ENCODE measurements at places on chromosomes 16 and 17.
A peak's percentile ranks its signal among the peaks of the same experiment; 100 is the strongest.

- no peak for DNase-seq
Measured at GRCh38 chr16:19228575-19228974, 57.0 kb upstream of the CLEC19A start.

DNA sequence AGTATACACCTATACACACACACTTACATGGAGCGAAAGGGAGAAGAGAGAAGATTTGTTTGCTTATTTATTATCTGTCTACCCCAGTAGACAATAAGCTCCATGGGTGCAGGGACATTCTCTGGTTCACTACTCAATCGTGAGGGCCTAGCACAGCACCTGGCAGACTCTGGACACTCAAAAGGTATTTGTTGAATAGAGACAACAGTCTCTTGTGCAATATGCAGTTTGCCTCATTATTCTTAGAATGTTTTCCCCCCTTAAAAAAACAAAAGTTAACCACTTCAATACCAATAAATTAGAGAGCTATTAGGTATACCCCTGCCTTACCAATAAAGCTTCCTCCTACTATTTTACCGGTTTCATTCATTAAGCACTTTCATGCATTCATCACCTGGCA is 2.0 kb downstream of the AKAP10 start:
- no peak for DNase-seq

DNA sequence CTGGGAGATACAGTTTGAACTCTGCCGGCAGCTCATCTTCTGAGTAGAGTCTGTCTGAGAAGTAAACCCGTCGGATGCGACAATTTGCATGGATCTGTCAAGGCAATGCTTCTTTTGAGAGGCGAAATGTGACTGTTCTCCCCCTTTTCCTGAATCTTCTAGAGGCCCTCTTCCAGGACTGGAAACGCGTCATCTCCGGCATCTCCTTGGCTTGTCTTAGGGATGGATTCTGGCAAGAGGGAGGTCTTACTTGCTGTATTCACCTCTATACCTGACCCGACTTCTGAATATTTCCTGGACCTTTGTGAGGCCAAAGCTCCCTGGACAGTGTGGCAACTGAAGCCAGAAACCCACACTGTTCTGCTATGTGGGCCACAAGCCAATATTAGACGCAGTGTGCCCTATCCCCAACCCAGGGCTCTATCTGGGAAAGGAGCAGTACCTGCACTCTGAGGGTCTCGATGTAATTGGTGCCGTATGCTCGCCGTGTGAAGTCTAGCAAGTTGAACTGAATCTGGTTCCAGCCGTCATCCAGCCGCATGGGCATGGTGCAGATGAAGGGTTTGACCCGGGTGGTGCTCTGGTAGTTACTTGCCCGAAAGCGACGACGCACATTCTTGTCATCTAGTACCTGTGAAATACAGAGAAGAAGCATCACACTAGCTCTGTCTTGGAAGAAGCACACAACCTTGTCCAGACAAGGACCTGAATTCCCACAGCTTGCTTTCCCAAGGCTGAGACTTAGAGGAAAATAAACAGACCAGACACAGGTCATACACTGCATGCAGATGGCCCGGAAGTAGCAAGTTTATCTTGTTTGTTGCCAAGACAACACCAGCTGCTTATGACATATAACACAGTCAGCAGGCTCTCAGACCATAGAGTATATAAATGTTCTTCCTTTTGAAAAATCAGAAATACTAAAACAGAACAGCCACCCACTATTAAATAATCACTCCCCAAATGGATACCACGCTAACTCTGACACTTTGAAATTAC is 14.1 kb downstream of the CFAP20 start:
- DNase-seq: no peak

DNA sequence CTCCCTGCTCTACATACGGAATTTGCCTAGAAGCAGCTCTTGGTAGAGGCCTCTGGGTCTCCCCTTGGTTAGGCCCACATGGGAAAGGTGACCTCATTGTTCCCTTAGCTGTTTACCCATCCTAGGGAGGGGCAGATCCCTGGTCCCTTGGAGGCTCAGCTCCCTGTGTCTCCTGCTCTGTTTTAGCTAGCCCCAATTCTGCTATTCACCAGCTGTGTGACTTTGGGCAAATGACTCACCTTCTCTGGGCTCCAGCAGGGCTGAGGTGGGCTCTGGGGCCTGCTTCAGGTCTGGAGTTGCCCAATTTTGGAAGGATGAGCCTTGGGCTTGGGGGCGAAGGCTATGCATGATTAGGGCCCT is 3.9 kb downstream of the ABCC3 start:
- DNase-seq: no peak

GRCh38 chr17:57284583-57284982 is 28.3 kb downstream of the MSI2 start:
- no peak for DNase-seq

DNA sequence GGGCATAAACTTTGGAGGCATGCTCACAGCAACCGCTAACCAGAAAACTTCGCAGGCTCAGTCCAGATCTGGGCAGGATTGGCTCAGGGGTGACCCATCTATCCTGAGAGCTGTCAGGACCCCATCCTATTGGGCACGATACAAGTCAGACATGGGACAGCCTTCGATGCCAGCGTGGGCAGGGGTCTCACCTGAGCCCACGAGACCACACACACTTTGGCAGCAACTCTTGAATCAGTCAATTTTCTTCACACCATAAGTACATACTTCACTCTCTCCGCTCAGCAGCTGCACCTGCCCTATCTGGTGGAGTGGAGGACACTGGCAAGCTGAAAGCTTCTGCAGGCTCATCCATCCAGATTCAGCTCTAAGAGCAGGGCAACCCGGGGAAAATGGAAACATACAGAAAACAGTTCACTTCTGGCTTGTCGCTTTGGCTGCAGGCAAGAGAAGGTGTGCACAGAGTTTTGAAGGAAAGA is 48.3 kb downstream of the ZFHX3 start:
- DNase-seq: no peak

DNA sequence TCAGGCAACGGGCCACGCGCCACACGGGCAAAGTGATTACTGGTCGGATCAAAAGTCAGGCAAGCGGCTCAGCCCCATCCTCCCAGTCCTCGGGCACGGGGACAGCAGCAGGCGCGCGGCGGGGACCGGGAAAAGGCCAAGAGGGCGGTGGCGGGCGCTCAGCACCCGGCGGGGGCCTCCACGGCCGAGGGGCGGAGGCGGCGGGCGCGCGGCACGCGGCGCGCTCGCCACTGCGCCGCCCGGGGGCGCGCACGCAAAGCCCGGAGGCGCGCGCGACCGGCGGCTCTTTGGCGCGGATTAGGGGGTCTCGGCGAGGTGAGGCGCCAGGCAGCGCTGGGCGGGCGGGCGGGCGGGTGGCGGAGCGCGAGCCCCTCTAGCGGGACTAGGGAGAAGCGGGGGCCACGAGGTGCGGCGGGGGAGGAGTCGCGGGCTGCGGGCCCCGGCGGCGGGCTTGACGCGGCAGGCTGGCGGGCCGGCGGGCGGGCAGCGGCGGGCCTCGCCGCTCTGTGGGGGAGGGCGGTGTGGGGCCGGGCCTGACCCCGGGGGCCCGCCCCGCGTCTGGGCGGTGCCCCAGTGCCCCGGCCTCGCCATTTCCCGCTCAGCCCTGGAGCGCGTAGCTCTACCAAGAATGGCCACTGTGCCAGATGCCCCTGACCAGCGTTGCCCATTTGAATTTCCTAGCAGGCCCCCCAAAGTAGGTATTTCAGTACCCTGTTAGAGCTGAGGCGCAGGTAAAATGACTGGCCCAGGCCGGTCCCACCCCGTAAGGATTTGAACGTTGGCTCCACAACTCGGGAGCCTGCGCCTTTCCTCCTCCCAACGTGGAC is at the start of the genes ACACA and TADA2A:
ACACA (minus strand) TSS at position 202 of the 827 bp plus-strand sequence. CDS start 537 bp downstream, outside the sequence.
TADA2A (plus strand) TSS at position 252 of the 827 bp plus-strand sequence. CDS start 4,480 bp downstream, outside the sequence.
- peak; percentile 92 for DNase-seq

DNA sequence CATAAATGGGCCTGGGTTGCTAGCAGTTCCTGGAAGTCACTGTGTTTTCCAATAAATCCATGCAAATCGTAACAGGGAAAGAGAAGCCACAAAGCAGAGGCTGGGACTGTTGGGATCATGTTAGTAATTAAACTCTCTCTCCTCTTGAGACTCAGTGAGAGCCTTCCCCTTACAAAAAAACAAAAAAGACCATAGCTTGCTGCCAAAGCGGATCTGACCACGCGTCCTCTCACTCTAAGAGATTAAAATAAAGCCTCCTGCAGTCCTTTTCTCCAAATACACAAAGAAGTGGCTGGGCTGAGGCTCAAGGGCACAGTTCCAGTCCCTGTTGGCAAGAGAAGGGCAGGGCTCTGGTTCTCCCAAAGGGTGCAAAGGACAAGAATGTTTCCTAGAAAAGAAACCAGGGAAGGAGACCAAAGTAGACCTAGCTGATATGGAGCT is 38.5 kb downstream of the PIGL start:
- DNase-seq: peak; percentile 93

- DNase-seq: no peak
Measured at GRCh38 chr16:64397945-64398508, 723.8 kb downstream of the CDH11 start.

- DNase-seq: no peak
Measured at GRCh38 chr16:58678716-58679115, 5.9 kb downstream of the SLC38A7 start.

GRCh38 chr16:27822529-27822928 is 241.0 kb downstream of the GSG1L start:
- DNase-seq: no peak

- no peak for DNase-seq
Measured at GRCh38 chr17:75487351-75488070, 27.8 kb downstream of the CASKIN2 start.

GRCh38 chr16:24915019-24915418 is 69.3 kb downstream of the SLC5A11 start:
- DNase-seq: no peak

- DNase-seq: no peak
Measured at GRCh38 chr17:38733982-38734973, 4.1 kb downstream of the CISD3 start.

DNA sequence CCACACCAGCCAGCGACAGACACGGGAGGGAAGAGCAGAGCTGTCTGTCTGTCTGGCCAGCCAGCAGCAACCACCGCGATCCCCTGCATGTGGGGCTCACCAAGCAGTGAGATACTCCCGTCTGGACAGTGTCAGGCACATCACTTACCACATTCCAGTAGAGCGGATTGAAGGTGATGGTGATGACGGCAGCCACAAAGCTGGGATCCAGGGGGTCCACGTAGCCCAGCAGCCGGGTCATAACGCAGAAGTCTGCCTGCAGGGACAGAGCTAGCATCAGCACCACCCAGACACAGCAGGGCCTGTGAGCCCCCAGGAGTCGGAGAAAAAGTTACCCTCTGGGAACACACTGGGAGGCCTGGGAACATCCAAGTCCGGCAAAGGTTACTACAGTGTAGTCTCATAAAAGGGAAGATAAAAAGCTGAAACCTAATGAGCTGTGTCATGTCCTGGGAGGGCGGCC is 14.7 kb downstream of the PEMT start:
- no peak for DNase-seq

DNA sequence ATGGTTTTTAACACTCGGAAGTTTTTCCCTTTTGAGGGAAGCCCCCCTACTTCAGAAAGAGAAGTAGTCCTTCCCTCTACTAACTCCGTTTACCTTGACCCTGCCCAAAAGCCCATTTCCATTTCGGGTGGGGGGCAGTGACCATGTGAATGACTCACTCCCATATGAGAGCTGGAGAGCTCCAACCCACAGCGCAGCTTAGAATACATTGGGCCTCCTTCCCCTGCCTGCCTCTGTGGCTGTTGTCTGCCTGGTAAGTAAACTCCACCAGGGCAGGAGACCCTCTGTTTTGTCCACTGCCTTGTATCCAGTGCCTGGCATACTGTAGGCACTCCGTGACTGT is 985 bp downstream of the SGSM2 start:
- DNase-seq: no peak

- DNase-seq: no peak
Measured at GRCh38 chr16:85750827-85751697, at the start of gene C16orf74. TSS of gene C16orf74 (minus strand) at chr16:85751096. CDS start at chr16:85735217, 15,879 bp downstream.

DNA sequence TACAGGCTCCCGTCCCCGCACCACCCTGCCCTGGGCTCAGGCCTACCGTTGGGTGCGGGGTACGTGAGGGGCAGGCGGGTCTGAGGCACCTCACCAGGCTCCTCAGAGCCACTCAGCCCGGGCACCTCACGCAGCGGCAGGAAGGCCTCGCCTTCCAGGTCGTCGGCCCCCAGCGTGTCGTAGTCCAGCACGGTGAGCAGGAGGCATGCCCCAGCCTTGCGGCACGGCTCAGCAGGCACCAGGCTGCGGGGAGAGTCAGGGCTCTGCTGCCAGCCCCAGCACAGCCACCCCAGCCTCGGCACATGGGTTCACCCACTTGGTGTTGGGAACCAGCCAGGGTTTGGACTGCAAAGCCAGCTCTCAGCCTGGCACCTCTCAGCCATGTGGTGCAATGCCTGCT is 15.5 kb downstream of the UNC13D start:
- DNase-seq: no peak

GRCh38 chr16:69890114-69890891 is 60.8 kb upstream of the CLEC18A start:
- DNase-seq: peak; percentile 81

DNA sequence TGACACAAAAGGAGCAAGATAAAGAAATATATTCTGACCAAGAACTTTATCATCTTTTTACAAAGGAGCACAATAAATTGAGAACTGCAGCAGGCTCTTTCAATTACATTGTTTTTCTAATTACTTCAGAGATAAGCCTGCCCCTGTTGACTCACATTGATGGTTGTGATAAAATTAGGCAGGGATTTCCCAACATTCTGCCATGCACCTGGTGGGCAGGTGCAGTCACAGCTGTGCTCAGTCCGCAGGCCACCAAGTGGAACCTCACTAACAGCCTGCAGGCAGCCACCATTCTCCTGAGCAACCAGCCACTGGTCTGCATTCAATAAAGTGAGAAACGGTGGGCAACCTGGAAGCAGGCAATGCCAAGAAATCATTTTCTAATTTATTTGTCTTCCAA is 5.1 kb downstream of the FANCA start:
- no peak for DNase-seq

Data from spinal cord (tissue), 10 donors.